ENCODE measurements at places on chromosomes 7 and 10.

GRCh38 chr7:28862595-28863272, 95.4 kb downstream of the TRIL start:
- no peak for DNase-seq

- DNase-seq = no peak
Observed at GRCh38 chr10:58028597-58029366, 238.9 kb downstream of the IPMK start.

DNA sequence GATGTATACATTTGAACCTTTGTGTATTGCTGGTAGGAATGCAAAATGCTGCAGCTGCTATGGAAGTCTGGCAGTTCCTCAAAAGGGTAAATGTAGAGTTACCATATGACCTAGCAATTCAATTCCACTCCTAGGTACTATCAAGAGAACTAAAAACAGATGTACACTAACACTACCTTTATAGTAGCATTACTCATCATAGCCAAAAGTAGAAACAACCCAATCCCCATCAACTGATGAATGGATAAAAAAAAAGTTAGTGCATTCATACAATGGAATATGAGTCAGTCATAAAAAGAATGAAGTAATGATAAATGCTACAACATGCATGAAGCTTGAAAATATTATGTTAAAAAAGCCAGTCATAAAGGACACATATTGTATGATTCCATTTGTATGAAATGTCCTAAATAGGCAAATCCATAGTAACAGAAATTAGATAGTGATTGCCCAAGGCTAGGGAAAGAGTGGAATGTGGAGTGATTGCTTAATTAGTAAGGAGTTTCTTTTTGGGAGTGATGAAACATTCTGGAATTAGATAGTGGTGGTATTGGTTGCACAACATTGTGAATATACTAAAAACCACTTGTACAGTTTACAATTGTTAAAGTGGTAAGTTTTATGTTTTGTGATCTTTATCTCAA, 96.4 kb upstream of the AOAH start:
- DNase-seq = no peak

DNA sequence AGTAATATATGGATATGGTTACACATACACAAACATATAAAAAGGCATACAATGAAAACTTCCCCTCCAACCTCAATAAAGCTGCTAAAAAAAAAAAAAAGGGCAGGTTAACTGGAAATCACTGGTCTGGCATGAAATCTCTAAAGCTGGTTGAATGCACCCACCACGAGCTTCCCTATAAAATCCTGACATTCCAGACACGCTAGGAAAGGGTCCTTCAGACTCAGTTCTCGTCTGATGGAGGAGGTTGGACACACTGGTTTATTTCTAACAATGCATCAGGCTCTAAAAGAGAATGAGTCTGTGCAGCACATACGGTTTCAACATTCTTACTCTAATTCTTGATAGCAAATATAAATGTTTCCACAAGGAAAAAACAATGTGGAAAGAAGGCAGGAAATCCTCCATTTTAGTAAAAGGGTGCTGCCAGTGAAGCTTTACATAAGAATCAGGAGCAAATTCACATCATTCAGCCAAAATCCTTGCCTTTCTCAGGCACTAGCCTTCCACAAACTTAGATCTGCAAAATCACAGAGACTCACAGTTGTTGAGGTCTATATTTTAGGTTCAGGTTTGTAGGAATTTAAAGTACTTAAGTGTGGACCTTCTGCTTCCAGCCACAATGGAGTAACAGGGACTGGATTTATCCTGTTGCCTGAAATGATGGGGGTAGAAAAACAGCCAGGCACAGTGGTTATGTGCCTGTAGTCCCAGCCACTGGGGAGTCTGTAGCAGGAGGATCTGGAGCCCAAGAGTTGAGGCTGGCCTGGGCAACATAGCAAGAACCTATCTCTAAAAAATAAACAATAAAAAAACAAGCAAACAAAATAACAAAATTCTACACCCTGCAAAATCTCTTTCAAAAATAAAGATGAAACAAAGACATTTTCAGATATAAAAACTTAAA, 73.5 kb downstream of the CYTH3 start:
- no peak for DNase-seq

DNA sequence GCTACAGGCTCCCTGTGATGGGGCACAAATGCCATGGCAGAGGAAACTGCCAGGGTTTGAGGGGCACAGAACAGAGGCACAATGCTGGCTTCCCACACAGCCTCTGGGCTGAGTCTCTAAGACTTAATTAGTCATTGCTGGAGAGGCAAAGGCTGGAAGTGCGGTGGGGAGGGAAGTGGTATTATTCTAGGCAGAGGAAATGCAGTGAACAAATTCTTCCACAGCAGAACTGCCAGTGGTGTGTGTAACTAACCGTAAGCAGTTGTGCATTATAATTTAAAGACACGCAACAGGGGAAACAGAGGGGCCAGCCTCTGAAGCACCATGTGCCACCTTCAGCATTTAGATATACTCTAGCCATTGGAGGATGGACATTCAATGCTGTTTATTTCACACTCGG, 12.8 kb downstream of the ICA1 start:
- DNase-seq = no peak

- DNase-seq = no peak
Observed at GRCh38 chr10:35789996-35790395, 147.9 kb upstream of the FZD8 start.

DNA sequence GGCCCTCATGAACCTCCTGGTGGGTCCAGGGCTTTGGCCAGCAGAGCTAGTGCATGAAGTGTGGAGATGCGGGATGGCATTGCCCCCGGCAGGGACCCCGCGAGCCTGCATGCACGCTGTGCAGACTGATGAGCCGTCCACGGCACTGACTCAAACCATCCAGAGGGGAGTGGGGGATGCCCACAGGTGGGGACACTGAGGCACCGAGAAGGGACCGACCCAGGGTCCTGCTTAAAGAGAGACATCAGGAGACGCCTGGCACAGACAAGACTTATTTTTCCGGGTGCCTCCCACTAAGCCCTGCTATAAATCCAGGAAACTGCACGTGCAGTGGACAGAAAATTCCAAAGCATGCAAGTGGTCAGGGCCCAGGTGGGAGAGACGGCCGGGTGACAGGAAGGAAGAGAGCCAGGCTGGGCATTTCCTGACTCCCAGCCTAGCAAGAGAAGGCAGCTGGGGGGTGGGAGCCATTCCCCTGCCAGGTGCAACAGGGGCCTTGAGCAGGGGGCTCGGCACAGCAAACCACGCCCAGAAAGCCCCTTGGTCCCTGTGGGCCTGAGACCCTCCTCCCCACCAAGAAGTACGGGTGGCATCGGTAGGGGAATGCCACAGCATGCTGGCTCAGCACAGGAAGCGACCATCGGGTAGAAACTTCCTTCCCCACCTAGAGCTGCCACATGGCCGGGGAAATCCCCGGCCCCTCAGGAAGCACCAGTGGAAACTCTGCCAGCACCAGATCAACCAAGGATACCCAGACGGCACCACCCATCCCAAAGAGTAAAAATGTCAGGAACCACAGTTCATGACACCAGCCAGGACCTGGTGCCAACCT, 91.5 kb downstream of the FOXL3 start:
- DNase-seq = peak; percentile 36

GRCh38 chr7:110003827-110004226, 1087.1 kb upstream of the LRRN3 start:
- DNase-seq = no peak

DNA sequence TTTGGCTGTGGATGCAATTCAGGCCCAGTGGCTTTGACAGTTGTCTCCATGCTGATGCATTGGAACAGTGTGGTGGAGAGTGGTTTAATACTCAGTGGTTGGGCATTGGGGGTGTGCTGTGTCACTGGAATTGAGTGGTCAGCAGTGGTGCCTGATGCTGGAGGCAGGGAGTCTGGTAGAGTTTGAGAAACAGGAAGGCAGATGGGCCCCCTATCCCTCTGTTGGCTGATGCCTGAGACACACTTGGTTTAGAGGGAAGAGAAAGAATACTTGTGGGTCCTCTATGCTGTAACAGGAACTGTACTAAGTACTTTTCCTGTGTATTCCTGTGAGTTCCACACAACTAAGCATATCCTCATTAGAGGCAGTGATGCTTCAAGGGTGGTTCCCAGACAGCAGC, 55.4 kb downstream of the EEPD1 start:
- no peak for DNase-seq

DNA sequence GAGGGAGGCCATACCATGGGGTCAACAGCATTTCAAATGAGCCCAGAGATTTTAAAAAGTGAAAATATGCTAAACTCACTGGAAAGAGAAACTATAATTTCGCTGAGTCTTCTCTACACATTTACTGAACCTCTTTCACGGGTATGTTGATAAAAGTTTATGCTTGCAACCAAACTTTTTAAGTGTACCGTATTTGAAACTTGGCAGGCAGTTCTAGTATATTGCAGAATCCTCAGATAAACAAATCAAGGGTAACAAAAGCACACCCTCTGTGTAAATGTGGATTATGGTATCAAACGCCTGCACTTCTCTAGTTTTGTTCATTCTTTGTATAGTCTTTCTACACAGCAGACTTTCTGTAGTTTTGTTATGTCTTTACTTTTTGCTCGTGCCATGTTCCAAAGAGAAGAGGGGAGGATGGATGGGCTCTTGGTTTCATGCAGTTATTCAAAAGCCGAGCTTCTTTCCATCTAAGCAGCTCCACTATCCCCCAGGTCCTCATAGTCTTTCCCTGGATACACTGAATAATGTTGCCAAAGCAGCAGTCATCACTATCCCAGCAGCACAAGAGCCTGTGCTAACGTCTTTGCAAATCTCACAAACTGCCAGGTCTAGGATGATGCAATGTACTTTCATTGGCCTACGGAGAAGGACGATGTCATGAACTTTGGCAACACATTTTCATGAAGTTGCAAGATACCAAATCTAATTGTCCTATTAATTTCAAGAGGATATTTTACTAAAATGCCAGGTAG, 131.2 kb downstream of the MPP7 start:
- DNase-seq = no peak

DNA sequence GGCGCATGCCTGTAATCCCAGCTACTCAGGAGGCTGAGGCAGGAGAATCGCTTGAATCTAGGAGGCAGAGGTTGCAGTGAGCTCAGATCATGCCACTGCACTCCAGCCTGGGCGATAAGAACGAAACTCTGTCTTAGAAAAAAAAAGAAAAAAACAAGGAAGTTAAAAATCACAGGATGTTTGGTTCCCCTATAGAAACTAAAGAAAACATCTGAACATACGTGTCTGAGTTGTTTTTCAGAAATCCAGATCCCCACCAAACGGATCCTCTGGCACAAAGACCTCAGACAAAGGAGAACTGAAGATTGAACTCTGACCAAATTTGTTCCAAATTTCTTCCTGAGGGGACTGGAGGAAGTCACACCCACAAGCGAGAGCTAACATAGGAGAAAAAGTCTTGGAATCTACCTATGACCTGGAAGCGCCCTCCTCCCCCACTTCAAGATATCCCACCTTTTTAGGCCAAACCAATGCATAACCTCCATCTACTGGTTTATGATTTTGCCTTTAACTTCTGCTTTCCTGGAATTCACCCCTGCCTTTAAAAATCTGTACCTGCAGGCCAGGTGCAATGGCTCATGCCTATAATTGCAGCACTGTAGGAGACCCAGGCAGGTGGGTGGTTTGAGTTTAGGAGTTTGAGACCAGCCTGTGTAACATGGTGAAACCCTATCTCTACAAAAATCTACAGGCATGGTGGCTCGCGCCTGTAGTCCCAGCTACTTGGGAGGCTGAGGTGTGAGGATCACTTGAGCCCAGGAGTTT, 19.7 kb upstream of the SIRT1 start:
- no peak for DNase-seq

DNA sequence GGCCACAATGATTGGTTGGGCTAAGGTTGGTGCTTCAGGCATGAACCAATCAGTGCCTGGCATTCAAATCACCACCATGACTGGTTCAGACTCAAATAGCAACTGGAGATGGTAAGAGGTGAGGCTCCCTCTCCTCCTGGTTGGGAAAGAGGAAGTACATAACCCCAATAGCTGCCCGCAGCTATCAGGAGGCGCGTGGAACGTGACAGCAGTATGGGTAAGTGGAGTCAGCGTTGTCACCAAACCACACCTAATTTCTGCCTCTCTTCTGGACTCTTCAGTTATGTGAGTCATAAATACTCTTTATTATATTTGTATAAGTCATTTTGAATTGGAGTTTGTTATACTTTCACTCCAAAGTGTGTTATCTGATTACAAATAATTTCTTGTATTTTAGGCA, 17.9 kb upstream of the ITGA8 start:
- no peak for DNase-seq

DNA sequence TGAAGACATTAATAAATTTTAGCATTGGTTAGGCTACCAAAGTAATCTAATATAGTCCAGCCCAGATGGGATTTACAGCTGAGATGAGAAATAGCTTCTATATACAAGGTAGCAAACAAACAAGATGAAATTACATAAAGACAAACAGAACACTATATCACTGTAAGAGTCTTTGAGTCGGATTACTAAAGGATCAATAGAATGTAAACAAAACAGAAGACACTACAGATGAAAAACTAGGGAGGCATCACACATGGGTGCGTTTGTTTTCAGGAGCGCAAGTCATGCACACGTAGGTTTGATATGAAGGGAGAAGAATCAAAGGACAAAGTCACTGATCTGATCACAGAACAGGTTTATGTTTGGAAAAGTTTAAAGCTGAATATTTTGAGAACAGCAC, 26.5 kb downstream of the MPP7 start:
- no peak for DNase-seq

- DNase-seq = no peak
Observed at GRCh38 chr7:155269766-155270585, 27.7 kb upstream of the INSIG1 start.

GRCh38 chr7:96203786-96204185, 118.1 kb downstream of the SLC25A13 start:
- DNase-seq = no peak
